ENCODE measurements at places on chromosomes 11 and 22. TPM values are rescaled to one million over a fixed set of nuclear protein-coding genes. Genes with fewer than 3 reads are reported as not detected.

C1QTNF5 gene
- not detected for total RNA-seq

SUSD2 gene
- total RNA-seq, result 0.12 TPM

PLA2G3 gene
- not detected for total RNA-seq

NLRP14 gene
- 0.08 TPM for total RNA-seq

TRIM29 gene
- total RNA-seq, result 2.8 TPM

DHCR7 gene
- 47.4 TPM for total RNA-seq

ZNF280A gene
- 0.18 TPM for total RNA-seq

- DNase-seq, result no peak
Observed at GRCh38 chr11:118193910-118194566, 17.6 kb upstream of the SCN2B start.

- DNase-seq, result peak; percentile 53
Observed at GRCh38 chr22:34587357-34588356, 478.3 kb upstream of the ISX start.

DNA sequence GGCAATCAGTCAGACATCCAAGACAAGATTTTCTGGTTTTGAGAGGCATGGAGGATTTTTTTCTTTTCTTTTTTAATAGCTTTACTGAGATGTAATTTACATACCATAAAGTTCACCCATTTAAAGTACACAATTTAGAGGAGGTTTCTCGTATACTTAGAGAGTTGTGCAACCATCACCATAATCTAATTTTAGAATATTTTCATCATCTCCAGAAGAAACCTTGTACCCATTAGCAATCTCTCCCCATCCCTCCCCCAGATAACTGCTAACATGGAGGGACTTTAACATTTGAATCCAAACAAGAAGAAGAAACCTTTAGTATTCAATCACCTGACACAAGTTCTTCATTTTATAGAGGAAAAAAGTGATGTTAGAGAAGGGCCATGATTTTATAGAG lies 83.6 kb downstream of the CLPB start:
- DNase-seq, result no peak

DNA sequence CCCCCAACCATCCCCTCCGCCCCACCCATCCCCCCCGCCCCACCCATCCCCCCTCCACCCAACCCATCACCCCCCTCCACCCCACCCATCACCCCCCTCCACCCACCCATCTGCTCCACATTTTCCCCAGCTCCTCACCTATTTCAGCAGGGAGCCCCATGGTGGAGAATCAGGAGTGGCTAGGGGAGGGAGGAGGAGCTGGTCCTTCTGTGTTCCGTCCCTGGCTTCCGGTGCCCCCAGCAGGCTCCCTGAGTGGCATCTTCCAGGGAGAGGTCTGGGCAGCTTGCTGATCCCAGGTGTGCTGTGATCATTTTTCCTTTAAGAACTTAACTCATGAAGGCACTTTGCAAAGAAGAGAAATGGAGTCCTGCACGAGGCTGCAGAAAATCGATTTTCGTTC lies 365.8 kb downstream of the TBC1D22A start:
- DNase-seq, result no peak

GRCh38 chr11:73325036-73325981 lies 17.2 kb downstream of the ARHGEF17 start:
- no peak for DNase-seq

GRCh38 chr11:47369676-47370075 lies 8.7 kb downstream of the SPI1 start:
- DNase-seq, result no peak

DNA sequence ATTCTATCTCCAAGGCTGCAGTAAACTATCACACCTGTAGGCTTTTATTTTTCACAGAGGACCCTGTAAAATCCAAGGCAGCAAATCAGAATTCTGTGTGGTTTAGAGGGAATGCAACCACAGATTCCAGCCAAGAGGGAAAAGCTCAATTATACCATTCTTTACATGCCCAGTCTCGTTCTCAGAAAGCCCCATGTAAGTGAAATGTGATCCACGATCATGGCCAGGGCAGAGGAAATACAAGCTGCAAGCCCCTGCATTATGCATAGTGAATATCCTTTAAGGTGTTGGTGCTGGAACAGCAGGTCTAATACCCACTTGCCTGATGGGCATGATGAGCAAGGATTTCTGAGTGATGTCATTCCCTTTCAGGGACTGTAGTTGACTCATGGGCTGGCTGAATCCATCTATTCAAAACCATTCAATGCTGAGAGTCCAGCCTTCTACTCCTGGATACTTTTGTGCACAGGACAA lies 198.7 kb upstream of the MTMR2 start:
- peak; percentile 80 for DNase-seq

DNA sequence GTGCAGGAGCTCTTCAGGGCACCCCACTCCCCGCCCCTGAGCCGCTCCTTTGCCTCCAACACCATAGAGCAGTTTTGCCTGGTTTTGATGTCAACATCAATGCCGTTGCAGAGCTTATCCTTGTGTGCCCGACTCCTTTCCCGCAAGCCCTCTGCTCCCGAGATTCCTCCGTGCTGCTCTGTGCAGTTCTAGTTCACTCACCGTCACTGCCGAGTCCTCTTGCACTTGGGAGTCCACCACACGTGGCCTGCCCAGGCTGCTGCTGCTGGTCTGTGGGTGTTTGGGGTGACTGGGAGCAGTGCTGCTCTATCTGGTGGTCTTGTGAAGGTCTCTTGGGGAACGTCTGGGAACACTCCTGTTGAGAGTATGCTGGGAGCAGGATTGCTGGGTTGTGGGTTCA lies 63.8 kb upstream of the ANO1 start:
- DNase-seq, result no peak

DNA sequence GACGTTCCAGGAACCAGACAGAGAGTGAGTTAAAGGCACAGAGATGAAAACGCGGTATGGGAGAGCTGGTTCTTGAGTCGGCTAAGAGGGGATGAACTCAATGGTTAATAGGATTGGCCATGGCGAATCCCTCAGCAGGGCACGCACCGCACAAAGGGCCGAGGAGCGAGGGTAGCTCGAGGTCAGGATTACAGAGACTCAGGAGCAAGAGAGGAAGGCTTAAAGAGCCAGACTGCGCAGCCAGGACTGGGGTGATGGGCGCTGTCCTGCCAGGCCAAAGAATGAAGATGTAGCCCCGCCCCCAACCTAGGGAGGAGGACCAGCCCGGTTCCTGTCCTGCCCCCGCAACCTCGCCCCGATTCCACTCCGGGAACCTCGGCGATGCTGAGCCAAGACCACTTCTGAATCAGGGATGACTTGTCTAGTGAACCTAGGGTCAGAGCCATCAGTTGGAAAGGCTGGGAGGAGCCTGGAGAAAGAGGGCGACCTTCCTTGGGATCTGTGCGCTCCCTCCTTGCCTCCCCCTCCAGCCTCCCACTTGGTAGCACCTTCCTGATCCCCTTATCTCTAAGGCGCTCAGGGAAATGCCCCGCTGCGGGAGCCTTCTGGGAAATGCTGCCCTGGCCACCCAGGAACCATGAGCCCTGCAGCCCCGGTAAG lies at the start of gene PLEKHB1:
TSS of gene PLEKHB1 (plus strand) at position 610 of the 660 bp plus-strand sequence. CDS start at position 638, 28 bp downstream.
- no peak for DNase-seq
